Calu3 (cell line): ENCODE measurements at places on chromosomes 2 and 18.

GRCh38 chr2:110829413-110830146 lies 97.2 kb downstream of the ACOXL start:
- no peak for DNase-seq

DNA sequence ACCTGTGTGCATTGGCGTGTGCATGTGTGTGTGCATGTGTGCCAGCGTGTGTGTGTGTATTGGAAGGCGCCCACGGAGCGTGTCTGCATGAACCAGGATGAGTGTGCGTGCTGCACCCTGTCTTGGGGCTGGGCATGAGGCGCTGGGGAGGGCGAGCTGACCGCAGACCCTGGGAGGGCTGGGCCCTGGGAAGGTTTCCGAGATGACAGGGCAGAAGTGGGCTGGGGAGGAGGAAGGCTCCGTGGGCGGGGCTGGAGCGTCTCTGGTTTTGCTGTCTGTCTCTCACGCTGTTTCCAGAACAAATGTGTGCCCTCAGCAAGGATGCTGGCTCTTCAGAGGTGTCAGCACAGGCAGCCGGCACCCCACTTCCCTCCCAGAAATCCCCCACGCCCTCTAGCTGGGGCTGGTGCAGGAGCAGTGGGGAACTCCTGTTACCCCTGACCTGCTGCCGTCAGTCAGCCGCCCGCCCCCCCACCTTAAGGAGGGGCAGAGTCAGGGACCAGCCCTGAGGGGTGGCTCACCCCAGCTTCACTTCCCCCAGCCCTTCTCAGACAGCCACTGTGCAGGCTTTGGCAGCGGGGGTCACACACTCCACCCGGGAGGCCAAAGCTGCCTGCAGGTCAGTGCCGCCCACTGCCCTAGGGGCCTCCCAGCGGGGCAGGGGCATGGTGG lies at the start of gene GPR35:
TSS of gene GPR35 (plus strand) at position 531 of the 672 bp plus-strand sequence. CDS start 4,473 bp downstream, outside the sequence.
- no peak for DNase-seq

GRCh38 chr2:222481941-222482340 lies 57.6 kb downstream of the SGPP2 start:
- DNase-seq: no peak

DNA sequence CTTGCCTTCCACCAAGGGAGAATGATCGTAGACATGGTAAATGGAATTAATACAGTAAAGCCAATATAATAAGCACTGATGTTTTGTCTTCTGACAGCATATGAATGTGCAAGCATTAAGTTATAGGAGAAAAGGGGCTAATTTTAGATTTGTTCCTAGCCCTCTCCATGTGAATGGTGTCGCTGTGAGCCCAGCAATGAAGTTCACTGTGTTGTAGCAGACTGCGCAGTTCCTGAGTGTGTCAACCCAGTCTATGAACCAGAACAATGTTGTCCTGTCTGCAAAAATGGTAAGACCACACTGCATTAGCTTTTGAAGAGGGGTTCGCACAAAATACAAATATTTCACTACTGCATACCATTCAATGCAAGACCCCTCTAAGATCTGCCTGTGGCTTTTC lies 25.6 kb downstream of the VWC2L start:
- no peak for DNase-seq

GRCh38 chr2:18752022-18752493 lies 162.7 kb upstream of the NT5C1B start:
- DNase-seq: no peak
